PC-9 (cell line): ENCODE measurements at places on chromosomes 2 and 18. TPM values are rescaled to one million over a fixed set of nuclear protein-coding genes. Genes with fewer than 3 reads are reported as not detected.
A peak's percentile ranks its signal among the peaks of the same experiment; 100 is the strongest.

DNA sequence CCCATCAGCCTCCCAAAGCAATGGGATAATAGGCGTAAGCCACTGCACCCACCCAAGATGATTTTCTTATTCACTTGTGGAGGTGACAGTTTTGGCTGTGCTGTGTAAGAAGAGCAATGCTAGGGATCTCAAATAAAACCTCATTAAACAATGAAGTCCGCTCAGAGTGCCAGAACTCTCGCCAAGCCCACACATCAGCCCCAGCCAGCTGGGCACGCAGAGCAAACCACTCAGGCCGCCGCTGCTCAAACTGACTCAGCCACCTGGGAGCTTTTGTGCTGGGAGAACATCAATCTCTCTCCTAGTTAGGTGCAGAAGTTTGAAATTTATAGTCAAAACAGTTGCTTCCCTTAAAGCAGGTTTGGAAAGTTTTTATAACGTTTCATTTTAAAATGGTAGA is 47.6 kb downstream of the RNF152 start:
- H3K4me3 ChIP-seq: no peak overlapping the region
- no peak overlapping the region for H3K27ac ChIP-seq
- H3K27me3 ChIP-seq: no peaks in the 10 kb centered on the region
- H3K4me1 ChIP-seq: no peaks in the 10 kb centered on the region

GRCh38 chr2:160209516-160209856 is 9.4 kb upstream of the ITGB6 start:
- H3K4me3 ChIP-seq: no peak overlapping the region
- H3K27me3 ChIP-seq: no peaks in the 10 kb centered on the region
- peak overlapping the region; percentile 98 for H3K27ac ChIP-seq
- H3K36me3 ChIP-seq: no peaks in the 10 kb centered on the region
- peak; percentile 65 for DNase-seq
- peaks cover 60% of the 10 kb centered on the region for H3K4me1 ChIP-seq

DNA sequence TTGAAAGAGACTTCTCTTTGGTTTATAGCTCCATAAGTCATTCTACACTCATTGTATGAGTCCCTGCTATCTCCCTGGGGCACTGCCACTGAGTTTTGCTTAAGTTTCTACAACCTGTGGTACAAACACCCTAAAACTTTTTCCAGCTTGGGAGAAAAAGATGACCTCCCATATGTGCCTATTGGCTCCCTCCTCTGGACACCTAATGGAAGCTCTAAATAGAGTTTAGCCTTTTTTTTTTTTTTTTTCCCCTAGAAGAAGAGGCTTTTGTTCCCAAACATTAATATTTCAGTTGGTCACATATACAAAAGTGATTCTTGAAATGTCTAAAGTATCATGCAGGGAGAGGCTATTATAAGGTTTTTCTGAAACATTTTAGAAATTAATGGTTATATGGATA is 547.2 kb upstream of the TMEFF2 start:
- H3K36me3 ChIP-seq: no peaks in the 10 kb centered on the region
- no peak for DNase-seq
- H3K27ac ChIP-seq: no peak overlapping the region
- H3K27me3 ChIP-seq: no peaks in the 10 kb centered on the region

Gene CLIP4
- total RNA-seq: 107 and 134 TPM in 2 replicates

DNA sequence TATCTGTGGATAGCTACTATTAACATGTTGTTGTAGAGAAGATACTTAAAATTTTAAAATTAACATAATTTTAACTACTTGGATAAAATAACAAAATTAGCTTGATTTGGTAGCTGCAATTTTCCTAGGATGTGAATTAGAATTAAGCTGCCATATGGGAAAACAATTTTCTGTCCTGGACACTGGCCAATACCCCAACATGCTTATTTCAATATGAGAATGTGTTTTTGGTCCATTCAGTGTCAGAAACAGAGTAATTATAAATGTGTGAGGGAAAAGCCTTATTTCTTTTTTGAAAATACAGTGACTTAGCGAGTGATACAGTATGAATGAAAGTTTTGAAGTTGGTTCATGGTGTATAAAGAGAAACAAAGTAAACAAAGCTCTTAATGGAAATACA is 948.3 kb upstream of the GYPC start:
- H3K4me3 ChIP-seq: no peak overlapping the region
- no peak overlapping the region for H3K27ac ChIP-seq
- H3K27me3 ChIP-seq: no peaks in the 10 kb centered on the region
- H3K36me3 ChIP-seq: no peaks in the 10 kb centered on the region

GRCh38 chr2:40249577-40249976 is 202.3 kb downstream of the SLC8A1 start:
- H3K27ac ChIP-seq: no peak overlapping the region
- H3K4me3 ChIP-seq: no peak overlapping the region
- no peak for DNase-seq
- no peaks in the 10 kb centered on the region for H3K4me1 ChIP-seq

Gene GREB1
- total RNA-seq: 0.20 and 0.37 TPM in 2 replicates

- H3K27ac ChIP-seq: no peak overlapping the region
- H3K4me3 ChIP-seq: no peak overlapping the region
- H3K4me1 ChIP-seq: 0 out of 2 replicates have a peak, but pooled peaks cover 3% of the 10 kb centered on the region
- no peaks in the 10 kb centered on the region for H3K36me3 ChIP-seq
- no peaks in the 10 kb centered on the region for H3K27me3 ChIP-seq
Observed at GRCh38 chr2:144554492-144555210, 34.7 kb upstream of the ZEB2 start.

- no peaks in the 10 kb centered on the region for H3K27me3 ChIP-seq
- no peak overlapping the region for H3K27ac ChIP-seq
Observed at GRCh38 chr2:141037361-141037760, 1093.5 kb downstream of the LRP1B start.

DNA sequence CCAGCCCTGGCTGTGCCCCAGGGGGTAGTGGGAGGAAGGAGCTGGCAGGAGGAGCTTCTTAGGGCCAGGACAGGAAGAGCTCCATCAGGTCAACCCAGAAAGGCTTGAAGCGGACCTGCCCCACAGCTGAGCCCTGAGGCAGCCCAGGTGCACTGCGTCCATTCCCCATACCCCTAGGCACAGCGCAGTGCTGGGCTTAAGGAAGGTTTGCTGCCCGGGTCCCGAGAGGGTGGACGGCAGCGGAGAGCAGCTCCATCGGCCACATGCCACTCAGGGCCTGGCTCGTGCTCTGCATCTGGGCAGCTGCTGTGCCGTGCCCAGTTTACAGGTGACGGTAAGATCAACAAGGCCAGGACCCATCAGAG is 26.4 kb downstream of the DNMT3A start:
- H3K27me3 ChIP-seq: no peaks in the 10 kb centered on the region
- no peaks in the 10 kb centered on the region for H3K36me3 ChIP-seq
- peaks cover 17% of the 10 kb centered on the region for H3K4me1 ChIP-seq
- no peak overlapping the region for H3K27ac ChIP-seq
- DNase-seq: no peak
- no peak overlapping the region for H3K4me3 ChIP-seq

- no peaks in the 10 kb centered on the region for H3K36me3 ChIP-seq
- no peak for DNase-seq
- H3K27ac ChIP-seq: no peak overlapping the region
- H3K4me3 ChIP-seq: no peak overlapping the region
- peaks cover 44% of the 10 kb centered on the region for H3K27me3 ChIP-seq
- no peaks in the 10 kb centered on the region for H3K4me1 ChIP-seq
Observed at GRCh38 chr2:238881353-238882081, 33.6 kb downstream of the TWIST2 start.

- no peak for DNase-seq
- H3K27ac ChIP-seq: no peak overlapping the region
- no peak overlapping the region for H3K4me3 ChIP-seq
- H3K36me3 ChIP-seq: no peaks in the 10 kb centered on the region
- H3K27me3 ChIP-seq: no peaks in the 10 kb centered on the region
Observed at GRCh38 chr2:159265171-159265576, 21.3 kb downstream of the WDSUB1 start.

Gene NEU2
- total RNA-seq: not detected in 2 replicates

DNA sequence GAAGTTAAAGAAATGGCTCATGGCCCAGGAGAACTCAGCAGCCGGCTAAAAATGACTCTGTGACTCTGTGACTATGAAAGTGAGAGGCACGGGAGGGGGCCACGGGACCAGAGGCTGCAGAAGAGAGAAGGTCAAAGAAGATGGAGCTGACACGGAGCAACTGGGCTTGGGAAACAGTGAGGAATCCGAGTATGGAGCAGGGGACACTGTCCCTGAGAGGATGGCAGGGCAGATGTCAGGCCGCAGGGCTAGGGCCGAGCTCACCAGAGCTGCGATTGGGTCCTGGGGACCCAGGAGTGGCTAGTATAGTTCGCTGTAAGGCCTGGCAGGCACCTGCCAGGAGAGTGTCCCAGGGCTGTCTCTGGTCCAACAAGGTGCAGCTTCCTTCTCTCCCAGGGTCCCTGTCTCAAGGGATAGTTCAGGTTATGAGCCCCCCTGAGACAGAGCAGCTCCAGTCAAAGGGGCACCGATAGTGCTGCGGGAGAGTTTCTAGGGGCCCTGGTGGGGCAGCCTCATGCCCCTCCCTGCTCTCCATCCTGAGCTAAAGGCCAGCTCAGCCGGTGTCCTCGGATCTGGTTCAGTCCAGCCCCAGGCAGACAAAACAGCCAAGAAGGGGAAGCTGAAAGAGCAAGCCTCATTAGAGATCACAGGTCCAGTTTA is 42.7 kb downstream of the CIB4 start:
- H3K4me3 ChIP-seq: no peak overlapping the region
- no peaks in the 10 kb centered on the region for H3K4me1 ChIP-seq
- H3K27me3 ChIP-seq: peaks cover 19% of the 10 kb centered on the region

- DNase-seq: no peak
- no peak overlapping the region for H3K27ac ChIP-seq
- no peak overlapping the region for H3K4me3 ChIP-seq
- no peaks in the 10 kb centered on the region for H3K27me3 ChIP-seq
Observed at GRCh38 chr2:230907361-230908091, 17.5 kb downstream of the GPR55 start.

GRCh38 chr2:219848882-219849281 is 221.5 kb downstream of the SLC4A3 start:
- H3K36me3 ChIP-seq: no peaks in the 10 kb centered on the region

Gene POMC
- not detected in 2 replicates for total RNA-seq

Gene CERKL
- 1.5 and 1.6 TPM in 2 replicates for total RNA-seq

- H3K36me3 ChIP-seq: no peaks in the 10 kb centered on the region
- H3K27ac ChIP-seq: no peak overlapping the region
- no peak for DNase-seq
- no peaks in the 10 kb centered on the region for H3K27me3 ChIP-seq
- no peak overlapping the region for H3K4me3 ChIP-seq
Observed at GRCh38 chr2:27701676-27702075, 38.0 kb downstream of the SLC4A1AP start.

DNA sequence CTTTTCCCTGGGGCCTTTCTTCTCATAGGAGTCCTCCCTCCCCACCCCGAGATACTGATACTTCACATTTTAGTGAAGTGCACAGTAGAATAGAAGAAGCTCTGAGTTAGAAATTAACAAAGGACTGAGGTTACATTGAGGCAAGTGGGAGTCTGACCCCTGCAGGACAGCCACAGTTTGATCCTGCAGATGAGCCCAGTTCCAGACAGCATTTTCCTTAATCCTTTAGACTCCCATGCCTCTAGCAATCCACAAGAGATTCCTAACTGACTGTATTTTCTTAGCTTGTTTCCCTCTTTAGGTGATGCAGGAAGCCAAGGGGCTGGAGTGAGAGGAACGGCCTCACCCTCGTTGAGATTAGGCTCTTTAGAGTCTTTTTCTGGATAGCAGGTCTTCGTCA is 204.0 kb downstream of the CYRIA start:
- H3K36me3 ChIP-seq: no peaks in the 10 kb centered on the region
- no peak overlapping the region for H3K27ac ChIP-seq
- no peaks in the 10 kb centered on the region for H3K4me1 ChIP-seq
- no peak overlapping the region for H3K4me3 ChIP-seq
- DNase-seq: no peak

DNA sequence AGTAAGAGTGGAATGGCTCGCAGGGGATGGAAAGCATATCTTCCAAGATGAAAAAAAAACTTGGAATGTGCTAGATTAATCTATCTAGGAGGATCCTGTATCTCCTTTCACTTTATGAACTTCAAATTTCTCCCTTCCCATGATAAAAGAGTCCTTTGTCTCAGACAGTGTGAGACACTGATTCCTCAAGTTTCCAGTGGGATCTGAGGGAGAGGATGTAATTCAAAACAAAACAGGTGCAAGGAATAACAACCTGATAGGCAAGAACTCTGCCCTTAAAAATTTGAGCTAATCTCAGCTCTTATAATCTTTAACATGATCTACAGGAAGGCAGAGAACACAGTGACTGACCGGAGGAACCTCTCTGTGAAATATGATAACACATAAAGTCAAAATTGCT is 162.0 kb upstream of the ZFP36L2 start:
- H3K27ac ChIP-seq: no peak overlapping the region
- H3K27me3 ChIP-seq: no peaks in the 10 kb centered on the region
- no peak for DNase-seq
- no peaks in the 10 kb centered on the region; the same call in 1 of the 2 replicates for H3K36me3 ChIP-seq

DNA sequence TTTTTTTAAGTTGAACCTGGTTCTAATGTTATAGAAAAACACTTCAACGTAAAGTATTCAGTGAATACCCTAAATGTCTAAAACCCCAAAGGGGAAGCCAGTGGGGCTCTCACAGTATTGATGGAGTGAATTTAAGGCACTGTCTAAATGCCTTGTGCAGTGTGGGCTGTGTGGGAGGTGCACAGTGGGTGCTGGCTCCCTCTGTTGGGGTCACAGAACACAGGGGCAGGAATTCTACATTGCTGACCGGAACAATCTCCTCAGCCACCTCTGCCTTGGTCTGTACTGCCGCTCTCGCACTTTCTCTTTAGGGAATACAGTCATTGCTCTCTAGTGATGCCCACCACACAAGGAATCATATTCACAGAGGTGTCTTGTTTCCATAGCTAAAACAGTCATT is 45.4 kb downstream of the SPRED2 start:
- no peaks in the 10 kb centered on the region for H3K27me3 ChIP-seq
- DNase-seq: no peak
- H3K36me3 ChIP-seq: no peaks in the 10 kb centered on the region
- H3K4me3 ChIP-seq: no peak overlapping the region
- H3K27ac ChIP-seq: no peak overlapping the region

DNA sequence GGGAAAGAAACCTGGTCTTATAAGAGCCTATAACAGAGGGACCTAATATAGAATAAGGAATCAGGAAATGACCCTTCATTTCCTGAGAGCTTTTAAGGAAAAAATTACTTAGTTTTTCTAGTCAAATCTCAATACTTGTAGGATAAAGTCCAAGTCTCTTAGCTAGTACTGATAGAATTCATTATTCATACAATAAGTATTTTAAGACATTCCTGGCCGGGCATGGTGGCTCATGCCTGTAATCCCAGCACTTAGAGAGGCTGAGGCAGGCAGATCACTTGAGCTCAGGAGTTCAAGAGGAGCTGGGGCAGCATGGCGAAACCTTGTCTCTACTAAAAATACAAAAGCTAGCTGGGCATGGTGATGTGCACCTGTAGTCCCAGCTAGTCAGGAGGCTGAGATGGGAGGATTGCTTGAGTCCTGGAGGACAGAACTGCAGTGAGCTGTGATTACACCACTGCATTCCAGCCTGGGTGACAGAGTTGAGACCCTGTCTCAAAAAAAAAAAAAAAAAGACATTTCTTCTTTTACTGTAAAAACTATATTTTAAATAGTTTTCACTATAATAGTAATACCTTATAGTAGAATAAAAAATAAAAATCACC is 3.2 kb downstream of the RAB3GAP1 start:
- no peak for DNase-seq
- no peak overlapping the region for H3K4me3 ChIP-seq
- H3K36me3 ChIP-seq: peaks cover 13% of the 10 kb centered on the region; the same call in 1 of the 2 replicates
- H3K27me3 ChIP-seq: no peaks in the 10 kb centered on the region
- H3K27ac ChIP-seq: no peak overlapping the region
- H3K4me1 ChIP-seq: peaks cover 26% of the 10 kb centered on the region
